Amygdala (tissue), 56 donors: ENCODE measurements at places on chromosomes 13 and 19.

DNA sequence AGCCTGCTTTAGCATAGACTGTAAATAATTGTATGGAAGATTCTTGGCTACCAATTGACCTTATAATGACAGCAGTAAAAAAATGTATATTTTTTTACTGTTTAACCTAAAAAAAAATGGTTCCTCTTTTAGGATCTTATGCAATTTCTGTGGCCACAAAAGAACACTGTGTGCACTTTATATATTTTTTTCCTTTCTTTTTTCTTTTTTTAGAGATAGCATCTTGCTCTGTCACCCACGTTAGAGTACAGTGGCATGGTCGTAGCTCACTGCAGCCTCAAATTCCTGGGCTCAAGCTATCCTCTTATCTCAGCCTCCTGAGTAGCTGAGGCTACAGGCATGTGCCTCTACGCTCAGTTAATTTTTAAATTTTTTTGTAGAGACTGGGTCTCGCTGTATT lies 6.1 kb downstream of the FLT3 start:
- DNase-seq: no peak

DNA sequence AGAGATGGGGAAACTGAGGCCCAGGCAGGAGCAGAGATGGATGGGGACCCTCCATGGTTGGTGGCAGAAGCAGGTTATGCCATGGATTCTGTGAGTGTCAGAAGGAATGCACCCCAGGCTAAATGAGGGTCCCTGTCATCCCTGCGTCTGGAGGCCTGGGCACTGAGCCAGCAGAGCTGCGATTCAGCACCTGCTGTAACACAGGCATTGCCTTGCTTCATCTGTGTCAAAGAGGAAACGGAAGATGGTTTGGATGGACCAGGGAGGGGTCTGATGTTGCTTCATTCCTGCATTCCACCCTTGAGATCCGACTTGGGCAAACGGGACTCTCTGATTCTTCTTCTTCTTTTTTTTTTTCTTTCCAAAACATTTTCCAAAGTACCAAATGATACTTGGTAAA lies 1.2 kb downstream of the C5AR1 start:
- no peak for DNase-seq

DNA sequence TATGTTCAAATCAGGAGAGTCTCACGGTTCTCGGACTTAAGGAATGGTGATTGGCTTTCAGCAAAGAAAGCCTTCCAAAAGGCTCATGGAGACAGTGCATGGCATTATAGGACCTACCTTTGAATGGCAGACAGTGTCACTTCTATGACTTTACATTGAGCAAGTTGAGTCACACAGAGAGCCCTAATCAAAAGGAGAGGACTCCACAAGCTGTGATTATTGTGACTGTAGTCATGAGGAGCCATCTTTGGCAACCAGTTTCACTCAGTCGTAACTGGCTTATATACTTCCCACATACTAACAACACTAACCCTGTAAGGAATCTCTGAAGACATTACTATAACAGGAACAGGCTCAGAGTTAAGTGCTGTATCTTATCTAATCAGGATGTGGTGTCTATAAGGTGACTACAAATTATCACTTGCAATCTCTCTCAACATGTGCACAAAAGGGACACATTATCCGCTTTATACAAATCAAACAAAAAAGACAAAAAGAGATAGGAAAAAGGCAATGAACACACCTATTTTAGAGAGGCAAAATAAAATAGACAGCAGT lies 6.1 kb downstream of the LGALS14 start:
- DNase-seq: no peak

- DNase-seq: no peak
These were observed 102.0 kb downstream of the KDM4B start for GRCh38 chr19:5070930-5071329.

DNA sequence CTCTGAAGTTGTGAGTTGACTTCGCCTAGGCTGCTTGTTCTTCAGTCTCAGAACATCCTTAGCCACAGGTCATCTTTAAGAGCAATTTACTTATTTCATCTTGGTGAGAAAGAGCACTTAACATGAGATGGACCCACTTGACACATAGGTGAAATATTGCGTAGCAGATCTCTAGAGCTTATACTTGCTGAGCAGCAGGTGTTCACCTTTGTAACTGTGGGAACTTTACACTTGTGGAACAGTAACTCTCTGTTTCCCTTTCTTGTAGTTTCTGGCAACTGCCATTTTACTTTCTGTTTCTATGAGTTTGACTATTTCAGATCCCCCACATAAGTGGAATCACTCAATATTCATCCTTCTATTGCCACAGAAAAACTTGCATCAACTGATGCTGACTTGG lies 95.7 kb downstream of the SLC10A2 start:
- no peak for DNase-seq

DNA sequence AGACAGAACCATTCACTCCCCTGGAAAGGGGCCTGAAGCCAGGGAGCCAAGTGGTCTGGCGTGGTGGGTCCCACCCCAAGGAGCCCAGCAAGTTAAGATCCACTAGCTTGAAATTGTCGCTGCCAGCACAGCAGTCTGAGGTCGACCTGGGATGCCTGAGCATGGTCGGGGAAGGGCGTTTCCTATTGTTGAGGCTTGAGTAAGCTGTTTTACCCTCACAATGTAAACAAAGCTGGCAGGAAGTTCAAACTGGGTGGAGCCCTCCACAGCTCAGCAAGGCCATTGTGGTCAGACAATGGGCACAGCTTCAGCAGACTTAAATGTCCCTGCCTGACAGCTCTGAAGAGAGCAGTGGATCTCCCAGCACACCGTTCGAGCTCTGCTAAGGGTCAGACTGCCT lies 195.6 kb upstream of the DACH1 start:
- DNase-seq: no peak

GRCh38 chr13:40179445-40180281 lies 486.8 kb downstream of the FOXO1 start:
- DNase-seq: no peak

GRCh38 chr19:30563691-30564090 lies 191.5 kb downstream of the ZNF536 start:
- no peak for DNase-seq

- DNase-seq: no peak
These were observed 17.4 kb downstream of the OR7A17 start for GRCh38 chr19:14868497-14868896.

DNA sequence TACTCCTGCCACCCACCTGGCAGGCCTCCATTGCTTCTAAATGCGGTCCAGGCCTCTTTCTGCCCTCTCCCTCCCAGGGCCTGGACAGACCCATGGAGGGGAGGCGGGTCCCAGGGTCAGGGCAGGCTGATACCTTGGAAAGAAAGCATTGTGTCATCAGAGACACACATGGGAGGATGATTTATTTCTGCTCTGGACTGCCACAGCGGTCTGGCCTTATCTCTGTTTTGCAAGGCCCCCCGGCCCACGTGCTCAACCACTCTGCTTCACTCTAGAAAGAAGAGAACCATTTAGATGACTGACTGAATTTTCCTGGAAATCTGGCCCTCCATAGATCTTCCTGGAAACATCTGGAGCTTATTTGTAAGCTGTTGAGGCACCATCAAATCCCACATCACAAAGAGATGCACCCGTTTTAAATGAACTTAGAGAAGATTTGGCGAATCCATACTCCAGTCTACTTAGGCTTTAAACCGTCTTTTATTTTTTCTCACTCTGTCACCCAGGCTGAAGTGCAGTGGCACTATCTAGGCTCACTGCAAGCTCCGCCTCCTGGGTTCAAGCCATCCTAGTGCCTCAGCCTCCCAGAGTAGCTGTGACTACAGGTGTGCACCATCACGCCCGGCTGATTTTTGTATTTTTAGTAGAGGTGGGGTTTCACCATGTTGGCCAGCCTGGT lies 48.3 kb upstream of the URI1 start:
- no peak for DNase-seq

GRCh38 chr13:51523082-51523518 lies 61.2 kb upstream of the WDFY2 start:
- no peak for DNase-seq

DNA sequence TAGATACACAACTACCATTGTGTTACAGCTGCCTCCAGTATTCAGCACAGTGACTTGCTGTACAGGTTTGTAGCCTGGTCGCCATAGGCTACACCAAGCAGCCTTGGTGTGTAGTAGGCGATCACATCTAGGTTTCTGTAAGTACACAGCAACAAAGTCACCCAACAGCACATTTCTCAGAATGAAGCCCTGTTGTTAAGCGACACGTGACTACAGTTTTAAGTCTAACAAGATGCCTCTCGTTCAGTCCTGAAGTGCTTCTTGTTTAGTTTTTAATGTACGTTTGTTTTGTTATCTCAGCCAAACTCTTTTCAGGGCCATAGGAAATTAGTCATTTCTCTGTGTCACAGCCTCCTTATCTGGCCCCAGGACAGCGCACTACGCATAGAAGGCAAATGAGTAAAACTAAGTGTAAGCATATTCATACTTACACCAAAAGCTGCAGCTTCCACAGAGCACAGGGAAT lies 50.0 kb upstream of the GPR183 start:
- DNase-seq: no peak

DNA sequence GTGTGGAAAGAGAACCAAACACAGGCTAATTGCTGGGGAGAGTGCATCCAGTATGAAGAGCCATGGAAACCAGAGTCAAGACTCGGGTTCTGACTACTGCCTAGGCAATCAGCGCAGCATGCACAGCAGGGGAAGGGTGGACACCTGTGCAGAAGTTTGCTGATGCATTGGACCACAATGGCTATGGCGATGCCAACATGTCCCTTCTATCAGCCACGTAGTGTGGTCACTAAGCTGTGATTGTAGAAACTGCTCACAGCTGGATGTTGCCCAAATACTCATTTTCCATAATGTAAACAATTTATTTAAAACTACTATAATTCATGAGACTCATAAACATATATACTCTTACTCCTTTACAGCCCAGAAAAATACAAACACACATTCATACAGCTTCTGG lies 1718.2 kb downstream of the EFNB2 start:
- no peak for DNase-seq

DNA sequence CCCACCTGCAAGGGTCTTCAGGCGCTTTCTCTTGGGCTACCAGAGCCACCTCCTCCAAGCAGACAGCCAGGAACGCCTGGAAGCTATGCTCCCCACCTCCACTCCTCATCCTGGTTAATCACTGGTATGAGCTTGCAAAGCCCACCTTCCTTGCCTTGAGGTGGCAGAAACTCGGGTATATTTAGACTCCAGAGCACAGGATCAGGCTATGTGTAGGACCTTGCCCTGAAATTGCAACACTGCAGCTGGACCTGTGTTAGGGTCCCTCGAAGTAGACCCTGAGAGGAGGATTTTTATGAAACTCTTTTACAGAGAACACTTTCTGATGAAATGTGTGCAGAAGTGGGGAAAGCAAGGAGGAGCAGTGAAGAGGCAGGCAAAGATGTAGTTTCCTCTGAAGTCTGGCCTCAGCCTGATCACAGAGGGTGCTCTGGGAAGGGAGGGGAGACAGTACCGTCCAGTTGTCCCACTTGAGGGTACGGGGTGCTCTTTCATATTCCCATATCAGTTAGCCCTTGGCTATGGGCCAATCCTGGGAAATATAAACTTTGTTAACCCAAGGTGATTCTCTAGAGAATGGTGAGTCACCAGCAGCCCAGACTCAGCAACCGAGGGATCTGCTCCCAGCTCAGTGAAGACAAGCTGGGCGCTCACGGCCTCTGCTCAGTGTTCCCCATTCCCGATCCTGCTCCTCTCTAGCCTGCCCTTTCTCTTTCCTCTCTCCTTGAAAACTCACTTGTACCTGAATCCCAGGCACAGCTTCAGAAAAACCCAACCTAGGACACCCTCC lies 157.9 kb downstream of the UQCRFS1 start:
- DNase-seq: no peak

DNA sequence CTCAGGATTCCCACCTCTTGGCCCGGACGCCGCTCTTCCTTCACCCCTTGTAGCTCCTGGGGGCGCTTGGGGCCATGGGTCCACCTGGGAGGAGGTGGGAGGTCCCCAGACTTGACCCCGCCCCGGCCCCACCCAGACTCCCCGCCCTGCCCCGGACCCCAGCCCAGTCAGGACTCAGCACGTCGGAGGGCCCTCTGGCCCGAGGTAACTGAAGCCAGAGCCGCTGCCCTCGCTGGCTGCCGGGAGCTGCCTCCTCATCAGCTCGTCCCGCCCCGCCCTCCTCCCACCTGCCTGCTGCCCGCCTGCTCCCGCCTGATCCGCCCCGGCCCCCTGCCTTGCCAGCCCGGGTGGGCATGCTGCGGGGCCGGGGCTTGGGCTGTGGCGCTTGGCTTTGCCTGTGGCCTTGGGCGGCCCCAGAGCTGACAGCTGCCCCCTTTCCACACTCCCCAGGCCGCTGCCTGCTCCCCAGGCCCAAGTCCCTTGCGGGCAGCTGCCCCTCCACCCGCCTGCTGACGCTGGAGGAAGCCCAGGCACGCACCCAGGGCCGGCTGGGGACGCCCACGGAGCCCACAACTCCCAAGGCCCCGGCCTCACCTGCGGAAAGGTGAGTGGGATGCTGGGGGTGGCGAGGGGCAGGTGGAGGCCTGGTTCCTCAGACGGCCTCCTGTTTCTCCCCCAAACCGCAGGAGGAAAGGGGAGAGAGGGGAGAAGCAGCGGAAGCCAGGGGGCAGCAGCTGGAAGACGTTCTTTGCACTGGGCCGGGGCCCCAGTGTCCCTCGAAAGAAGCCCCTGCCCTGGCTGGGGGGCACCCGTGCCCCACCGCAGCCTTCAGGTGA lies 9.4 kb downstream of the ARHGAP33 start:
- DNase-seq: no peak

- no peak for DNase-seq
These were observed 42.9 kb upstream of the ZNF429 start for GRCh38 chr19:21462540-21462939.

GRCh38 chr13:44084146-44084545 lies 204.4 kb downstream of the LACC1 start:
- no peak for DNase-seq

DNA sequence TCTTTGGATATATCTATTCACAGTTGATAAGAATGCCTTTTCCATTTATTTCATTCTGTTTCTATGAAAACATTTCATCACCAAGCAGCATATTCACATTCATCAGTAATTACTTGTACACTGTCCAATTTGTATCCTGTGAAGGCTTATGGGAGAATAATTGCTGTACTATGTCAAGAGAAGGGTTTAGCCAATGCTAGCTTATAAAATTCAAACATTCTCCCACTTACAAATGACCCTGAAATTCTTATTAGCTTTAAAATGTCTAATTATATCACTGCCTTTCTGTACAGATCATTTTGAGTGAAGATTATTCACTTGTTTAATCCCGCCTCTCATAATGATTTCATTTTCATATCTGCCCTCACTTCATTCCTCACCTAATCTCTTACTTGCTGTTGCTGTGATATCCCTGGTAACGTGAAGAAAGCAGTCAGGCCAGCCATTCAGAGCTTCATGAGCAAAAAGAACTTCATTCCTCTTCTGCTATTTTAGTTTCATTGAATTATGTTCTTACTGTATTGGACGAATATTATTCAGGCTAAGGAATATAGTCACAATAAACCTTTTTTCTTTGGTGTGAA lies 778.7 kb downstream of the OLFM4 start:
- no peak for DNase-seq

GRCh38 chr13:27370305-27370872 lies 54.0 kb upstream of the GTF3A start:
- no peak for DNase-seq

GRCh38 chr19:2376784-2377519 lies 16.9 kb downstream of the TMPRSS9 start:
- no peak for DNase-seq

- DNase-seq: no peak
These were observed 79.5 kb upstream of the MYO16 start for GRCh38 chr13:108549934-108550333.

- no peak for DNase-seq
These were observed 902.3 kb upstream of the MIR17HG start for GRCh38 chr13:90445179-90445578.
